ENCODE measurements at places on chromosomes 6 and 20.

DNA sequence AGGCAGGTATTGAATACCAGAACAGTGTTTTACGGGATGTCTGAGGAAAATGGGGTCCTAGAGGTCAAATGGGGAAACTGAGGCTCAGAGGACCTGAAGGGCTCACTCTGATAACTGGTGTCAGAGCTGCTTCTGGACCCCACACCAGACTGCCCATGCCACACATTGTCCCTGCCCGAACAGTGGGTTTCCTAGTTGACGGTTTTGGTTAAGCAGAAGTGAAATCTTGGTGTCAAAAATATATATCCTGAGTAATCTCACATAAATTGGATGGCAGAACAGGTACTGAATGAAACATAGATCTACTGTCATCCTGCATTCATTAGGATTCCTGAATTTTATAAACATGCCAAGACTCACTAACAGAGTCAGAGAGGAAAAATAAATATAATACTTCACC is 16.3 kb downstream of the NOX3 start:
- DNase-seq, result no peak

GRCh38 chr20:38242848-38243708 is 17.5 kb downstream of the KIAA1755 start:
- no peak for DNase-seq

GRCh38 chr6:6760002-6760401 is 171.5 kb downstream of the LY86 start:
- DNase-seq, result no peak

DNA sequence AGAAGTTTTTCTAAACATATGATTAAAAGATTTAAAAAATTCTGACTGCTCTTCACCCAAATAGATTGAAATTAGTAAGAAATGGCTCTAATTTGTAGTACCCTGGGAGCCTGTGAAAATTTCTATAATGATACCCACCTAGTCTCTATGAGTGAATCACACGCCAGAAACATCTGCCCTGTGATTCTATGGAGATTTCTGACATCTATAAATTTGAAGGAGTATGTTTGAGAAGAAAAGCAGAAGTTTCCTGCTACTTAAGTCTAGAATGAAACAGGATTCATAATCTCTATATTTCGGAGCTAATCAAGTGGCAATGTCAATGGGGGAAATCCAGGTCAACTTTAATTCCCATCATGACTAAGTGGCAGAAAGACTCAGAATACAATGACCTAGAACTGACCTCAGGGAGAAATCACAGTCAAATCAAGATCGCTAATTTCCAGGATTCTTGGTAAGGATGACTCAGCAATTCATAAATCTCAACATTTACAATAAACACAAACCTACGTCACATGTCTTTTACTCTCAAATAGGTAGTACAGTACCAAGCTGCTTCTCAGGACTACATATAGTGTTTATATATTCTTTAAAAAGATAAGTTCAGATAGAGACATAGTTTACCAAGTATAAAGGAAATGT is 186.2 kb upstream of the TNFAIP3 start:
- no peak for DNase-seq

GRCh38 chr6:37831457-37831856 is 11.9 kb downstream of the ZFAND3 start:
- no peak for DNase-seq

- DNase-seq, result no peak
These were observed 10.9 kb upstream of the FANCE start for GRCh38 chr6:35441205-35441604.

GRCh38 chr6:104969785-104970581 is 13.1 kb downstream of the LIN28B start:
- no peak for DNase-seq

DNA sequence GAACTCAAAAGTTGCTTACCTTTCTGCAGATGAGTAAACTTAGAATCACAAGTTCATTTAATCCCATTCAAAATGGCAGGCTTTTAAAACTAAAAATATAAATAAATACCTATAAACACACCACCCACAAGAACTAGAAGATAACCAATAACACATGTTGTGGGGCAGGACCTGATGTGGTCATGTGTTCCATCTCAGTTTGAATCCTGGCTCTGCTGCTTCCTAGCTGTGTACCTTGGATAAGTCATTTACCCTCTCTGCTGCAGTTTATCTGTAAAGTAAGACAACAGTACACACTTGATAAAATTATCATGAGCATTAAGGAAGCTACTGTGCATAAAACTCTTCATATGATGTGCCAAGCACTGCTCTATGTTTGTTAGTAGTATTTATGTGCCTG is 22.0 kb downstream of the TRIM27 start:
- DNase-seq, result no peak

DNA sequence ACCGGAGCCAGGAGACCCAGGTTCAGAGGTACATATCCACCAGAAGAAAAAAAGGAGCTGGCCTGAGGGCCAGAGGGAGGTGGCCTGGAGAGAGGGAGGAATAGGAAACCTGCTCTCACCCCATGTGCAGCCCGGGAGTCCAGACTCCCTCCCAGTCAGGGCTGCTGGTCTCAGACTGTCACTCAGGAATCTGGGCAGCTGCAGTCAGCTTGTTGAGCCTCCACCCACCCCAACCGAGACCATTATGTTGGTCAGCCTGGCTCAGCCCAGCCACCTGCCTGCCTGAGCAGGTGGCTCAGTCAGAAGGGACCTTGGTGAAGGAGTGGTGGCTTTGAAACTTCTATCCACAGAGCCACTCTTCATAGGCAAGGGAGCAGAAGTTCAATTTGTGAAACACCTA is 53.3 kb upstream of the EPB41L1 start:
- peak; percentile 35 for DNase-seq

GRCh38 chr20:57577679-57578475 is 17.0 kb downstream of the PCK1 start:
- DNase-seq, result no peak

DNA sequence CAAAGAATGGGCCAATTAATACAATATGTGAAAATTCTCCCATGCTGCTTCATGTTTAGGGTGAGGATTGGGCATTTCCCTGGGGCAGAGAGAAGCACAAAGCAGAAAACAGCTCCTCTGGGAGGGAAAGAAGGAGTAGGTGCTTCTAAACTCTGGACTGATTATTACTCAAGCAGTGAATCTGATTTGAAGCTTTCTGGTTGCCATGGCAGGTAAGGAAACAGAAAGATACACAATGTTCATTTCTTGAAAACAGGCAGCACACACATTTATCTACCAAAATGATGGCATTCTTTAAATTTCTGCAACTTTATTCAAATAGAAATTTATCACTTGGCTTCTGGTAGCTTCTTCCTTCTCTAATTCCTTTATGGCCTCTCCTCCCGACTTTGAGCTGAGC is 305.4 kb upstream of the CHD6 start:
- DNase-seq, result no peak

DNA sequence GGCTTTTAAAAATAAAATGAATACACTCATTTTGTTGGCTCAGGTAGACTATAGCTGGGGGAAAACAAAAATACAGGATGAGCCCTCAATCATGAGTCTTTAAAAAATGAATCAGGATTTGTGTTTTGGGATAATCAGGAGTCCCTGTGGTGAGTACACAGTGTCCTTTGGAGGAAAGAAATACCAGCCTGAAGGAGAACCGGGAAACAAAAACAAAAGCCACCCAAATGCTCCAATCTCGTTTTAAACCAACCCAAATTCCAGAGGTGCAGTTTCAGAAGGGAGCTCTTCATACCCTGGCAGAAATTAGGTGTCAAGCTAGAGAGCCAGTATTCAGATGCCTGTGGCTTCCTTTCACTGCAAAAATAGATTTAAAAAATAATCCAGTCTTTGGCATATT is 23.3 kb upstream of the FOXA2 start:
- no peak for DNase-seq

GRCh38 chr20:13554706-13555105 is 84.0 kb downstream of the TASP1 start:
- DNase-seq, result no peak
